ENCODE measurements at places on chromosomes 13 and 19.
A peak's percentile ranks its signal among the peaks of the same experiment; 100 is the strongest.

DNA sequence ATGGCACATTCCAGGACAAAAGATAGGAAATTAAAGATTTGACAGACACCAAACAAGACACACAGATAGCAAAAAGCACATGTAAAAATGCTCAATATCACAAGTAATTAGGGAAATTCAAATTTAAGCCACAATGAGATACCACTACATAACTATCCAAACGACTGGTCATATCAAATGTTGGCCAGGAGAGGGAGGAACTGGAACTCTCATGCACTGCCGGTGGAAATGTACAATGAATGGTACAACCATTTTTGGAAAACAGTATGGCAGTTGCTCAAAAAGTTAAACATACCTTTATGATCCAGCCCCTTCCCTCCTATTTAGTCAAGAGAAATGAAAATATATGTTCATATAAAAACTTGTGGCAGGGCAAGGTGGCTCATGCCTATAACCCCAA lies 36.8 kb upstream of the CYP2S1 start:
- no peak for DNase-seq

- no peak for DNase-seq
Measured at GRCh38 chr13:102830646-102831045, 15.2 kb upstream of the ERCC5 start.

DNA sequence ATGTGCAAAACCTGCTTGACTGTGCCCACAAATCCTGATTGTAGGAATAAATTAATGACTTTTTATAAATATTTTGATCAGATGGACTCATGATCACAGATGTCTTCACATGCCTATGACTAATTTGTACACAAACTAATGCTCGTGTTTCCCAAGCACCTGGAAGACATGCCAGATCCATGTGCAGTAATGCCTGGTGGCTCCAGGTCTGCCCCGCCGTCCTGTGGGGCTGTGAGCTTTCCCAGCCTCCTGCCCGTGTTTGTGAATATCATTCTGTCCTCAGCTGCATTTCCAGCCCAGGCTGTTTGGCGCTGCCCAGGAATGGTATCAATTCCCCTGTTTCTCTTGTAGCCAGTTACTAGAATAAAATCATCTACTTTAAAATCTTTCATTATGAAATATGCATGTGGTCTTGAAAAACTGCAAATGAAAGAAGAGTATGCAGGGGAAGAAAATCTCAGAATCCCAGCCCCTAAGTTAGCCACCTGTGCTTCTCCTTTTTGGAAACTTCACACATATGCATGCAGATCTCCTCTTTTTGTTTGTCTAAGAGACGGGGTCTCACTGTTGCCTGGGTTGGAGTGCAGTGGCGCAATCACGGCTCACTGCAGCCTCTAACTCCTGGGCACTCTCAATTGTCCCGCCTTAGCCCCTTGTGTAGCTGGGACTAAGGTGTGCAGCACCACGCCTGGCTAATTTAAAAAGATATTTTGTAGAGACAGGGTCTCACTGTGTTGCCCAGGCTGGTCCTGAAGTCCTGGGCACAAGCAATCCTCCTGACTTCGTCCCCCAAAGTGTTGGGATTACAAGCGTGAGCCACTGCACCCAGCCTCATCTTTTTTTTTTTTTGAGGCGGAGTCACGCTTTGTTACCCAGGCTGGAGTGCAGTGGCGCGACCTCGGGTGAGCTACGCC lies 6.2 kb downstream of the RPL28 start:
- DNase-seq: no peak

- no peak for DNase-seq
Measured at GRCh38 chr13:25654322-25654721, 282.5 kb downstream of the ATP8A2 start.

DNA sequence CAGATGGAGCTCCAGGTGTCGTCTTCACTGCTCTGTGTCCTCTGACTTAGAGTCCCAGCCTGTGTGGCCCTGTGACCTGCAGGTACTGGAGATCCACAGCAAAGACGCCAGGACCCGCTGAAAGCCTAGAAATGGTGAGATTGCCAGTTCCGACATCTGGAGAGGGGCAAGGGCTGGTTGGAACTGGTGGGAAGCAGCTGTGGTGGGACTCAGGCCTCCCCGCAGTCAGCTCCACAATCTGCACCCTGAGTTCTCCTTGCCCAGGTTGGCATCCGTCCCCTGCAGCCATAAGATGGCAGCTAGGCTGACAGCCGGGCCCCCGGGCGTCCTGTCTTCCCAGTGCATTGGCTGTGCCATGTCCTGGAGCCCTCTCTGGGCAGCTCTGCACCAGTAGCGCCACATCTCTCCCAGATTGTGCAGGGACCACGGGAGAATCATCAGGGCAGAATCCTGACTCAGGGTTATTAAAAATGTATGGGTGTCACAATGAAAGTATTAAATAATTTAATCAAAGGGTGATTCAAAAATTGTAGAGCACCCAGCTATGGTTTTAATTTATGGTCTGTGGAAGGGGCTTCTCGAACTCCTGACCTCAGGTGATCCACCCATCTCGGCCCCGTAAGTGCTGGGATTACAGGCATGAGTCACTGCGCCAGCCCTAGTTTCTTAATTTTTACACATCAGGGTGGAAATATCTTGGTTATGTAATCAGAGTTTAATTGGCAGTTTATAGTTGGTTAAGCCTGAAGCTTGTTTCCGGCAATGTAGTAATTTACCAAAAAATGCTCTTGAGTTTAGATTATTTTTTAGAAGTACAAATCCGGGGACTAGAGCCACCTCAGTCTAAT lies 32.2 kb upstream of the ZNF681 start:
- no peak for DNase-seq

DNA sequence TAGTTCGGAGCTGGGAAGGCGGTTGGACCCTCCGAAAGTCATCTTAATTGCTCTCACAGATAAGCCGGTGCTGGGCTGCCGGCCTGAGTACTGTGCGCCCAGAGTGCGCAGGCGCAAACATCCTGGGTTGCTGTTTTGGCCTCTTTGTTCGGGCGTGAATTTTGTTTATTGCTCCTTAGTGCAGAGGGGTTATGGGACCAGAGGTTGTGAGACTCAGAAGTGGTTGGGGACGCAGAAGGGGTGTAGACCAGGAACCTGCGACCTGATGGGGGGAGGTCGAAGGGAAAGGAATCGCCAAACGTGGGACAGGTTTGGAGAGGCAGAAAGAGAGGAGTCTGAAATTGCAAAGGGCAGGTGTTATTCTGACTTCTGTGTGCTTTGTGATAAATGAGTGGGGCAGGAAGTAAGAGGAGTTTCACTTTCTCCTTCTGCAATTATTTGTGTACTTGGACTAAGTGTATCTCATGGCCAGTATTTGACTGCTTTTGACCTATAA lies 607 bp upstream of the ZNF566 start:
- peak; percentile 54 for DNase-seq

DNA sequence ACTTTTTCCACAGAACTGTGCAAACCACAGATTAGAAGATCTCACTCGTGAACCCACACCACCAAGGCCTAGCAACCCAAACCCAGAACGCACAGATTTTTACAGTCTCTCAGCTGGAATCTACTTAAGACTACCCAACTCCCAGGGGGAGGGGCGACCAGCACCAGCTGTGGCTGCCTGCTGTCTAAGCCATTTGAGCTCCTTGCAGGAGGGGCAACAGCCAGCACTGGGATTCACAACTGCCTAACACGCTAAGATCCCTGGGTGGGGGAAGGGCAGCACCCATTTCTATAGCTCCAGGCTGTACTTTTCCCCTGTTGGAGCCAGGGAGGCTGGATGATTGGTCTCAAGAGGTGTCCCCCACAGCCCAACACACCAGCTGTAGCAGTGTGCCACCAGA lies 368.8 kb downstream of the SUCLA2 start:
- no peak for DNase-seq

DNA sequence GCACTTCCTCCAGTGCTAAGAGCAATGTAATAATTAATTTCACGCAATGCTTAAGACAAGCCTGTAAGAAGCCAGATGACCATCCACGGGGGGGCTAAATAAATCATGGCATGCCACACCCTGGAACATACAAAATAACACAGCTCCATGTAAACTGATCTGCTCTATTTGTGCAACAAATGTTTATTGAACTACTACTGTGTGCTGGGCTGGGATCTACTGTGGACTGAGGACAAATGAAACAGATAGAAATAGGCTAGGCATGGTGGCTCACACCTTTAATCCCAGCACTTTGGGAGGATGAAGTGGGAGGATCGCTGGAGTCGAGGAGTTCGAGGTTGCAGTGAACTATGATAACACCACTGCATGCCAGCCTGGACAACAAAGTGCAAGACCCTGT lies 21.3 kb downstream of the TGFB1 start:
- DNase-seq: no peak

GRCh38 chr13:26015271-26016125 lies 36.3 kb downstream of the SHISA2 start:
- no peak for DNase-seq

- no peak for DNase-seq
Measured at GRCh38 chr19:32865326-32865725, 4.2 kb downstream of the SLC7A9 start.

- no peak for DNase-seq
Measured at GRCh38 chr13:42638886-42639285, 64.9 kb downstream of the TNFSF11 start.

GRCh38 chr13:114054264-114054663 lies 78.2 kb downstream of the RASA3 start:
- no peak for DNase-seq

DNA sequence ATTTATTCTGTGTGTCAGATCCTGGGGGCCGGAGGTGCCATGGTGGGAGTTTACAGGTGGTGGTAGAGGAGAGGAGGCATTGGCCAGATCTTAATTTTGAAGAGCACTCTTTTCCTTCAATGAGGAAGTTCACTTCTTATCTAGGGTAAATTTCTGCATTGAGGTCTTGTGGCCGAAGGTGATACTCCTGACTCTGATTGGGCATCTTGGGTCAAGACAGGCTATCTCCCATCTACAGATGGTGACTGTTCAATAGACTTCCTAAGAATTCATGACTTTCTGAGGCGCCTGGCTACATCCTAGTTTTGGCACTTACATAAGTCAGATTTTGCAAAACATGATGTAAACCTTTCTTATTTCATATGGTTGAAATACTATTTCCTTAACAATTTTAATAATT lies 135.2 kb downstream of the SUCLA2 start:
- no peak for DNase-seq

GRCh38 chr19:43752287-43752875 lies 2.4 kb downstream of the SMG9 start:
- DNase-seq: no peak

DNA sequence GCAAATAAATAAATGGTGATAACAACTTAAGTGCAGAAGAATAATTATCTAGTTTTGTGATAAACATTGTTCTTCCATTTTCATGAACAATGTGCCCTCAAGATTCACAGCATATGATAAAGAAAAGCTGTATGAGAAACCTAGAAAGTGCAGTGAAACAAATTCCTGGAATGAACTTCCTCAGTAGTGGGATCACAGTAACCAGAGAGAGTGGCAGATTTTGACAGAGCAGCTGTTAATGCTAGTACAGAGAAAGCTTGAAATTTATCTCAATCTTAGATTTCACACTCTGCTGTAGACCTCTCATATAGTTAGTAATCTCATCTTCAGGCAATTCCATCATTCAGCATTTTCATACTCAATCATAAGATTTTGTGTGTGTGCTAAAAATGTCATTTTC lies 664.9 kb downstream of the PCDH9 start:
- no peak for DNase-seq

Data from stimulated activated CD4-positive, alpha-beta T cell treated with anti-CD3 and anti-CD28 coated beads, Interleukin-1b, Interleukin-23, amount 100 ng/mL, for 24 hours (primary cell).